Effector CD8-positive, alpha-beta T cell (primary cell): ENCODE measurements at places on chromosomes 4 and X.

- DNase-seq = no peak
Observed at GRCh38 chr4:80196259-80196921, 913 bp upstream of the PRDM8 start.

- DNase-seq = no peak
Observed at GRCh38 chr4:87066403-87067123, 131.8 kb downstream of the AFF1 start.

- DNase-seq = no peak
Observed at GRCh38 chr4:85372966-85373365, 102.0 kb upstream of the ARHGAP24 start.

- no peak for DNase-seq
Observed at GRCh38 chr4:16661813-16662212, 236.6 kb downstream of the LDB2 start.

GRCh38 chrX:134287346-134287745 lies 50.4 kb downstream of the CCDC160 start:
- DNase-seq = no peak

GRCh38 chr4:158490629-158491028 lies 31.1 kb upstream of the RXFP1 start:
- DNase-seq = no peak

GRCh38 chr4:123631786-123632692 lies 235.4 kb downstream of the SPRY1 start:
- no peak for DNase-seq
